Renal cortex interstitium (tissue), 15 donors: ENCODE measurements at places on chromosomes 3 and 15. TPM values are rescaled to one million over a fixed set of nuclear protein-coding genes. Genes with fewer than 3 reads are reported as not detected.

Gene SATB1
- polyA plus RNA-seq = 37.2 TPM

Gene TRIM42
- polyA plus RNA-seq = not detected

Gene PSTPIP1
- polyA plus RNA-seq = 1.0 TPM

Gene ZBED2
- 0.44 TPM for polyA plus RNA-seq

Gene PLA2G4F
- polyA plus RNA-seq = 31.3 TPM

Gene COL6A5
- 0.04 TPM for polyA plus RNA-seq

Gene DPPA2
- polyA plus RNA-seq = 0.93 TPM

Gene UBE2Q2
- 54.0 TPM for polyA plus RNA-seq

Gene NPAP1
- 0.30 TPM for polyA plus RNA-seq

Gene ALS2CL
- 22.4 TPM for polyA plus RNA-seq

Gene PARP3
- 16.8 TPM for polyA plus RNA-seq

Gene KCNMB3
- 8.8 TPM for polyA plus RNA-seq

Gene LRRC31
- 0.17 TPM for polyA plus RNA-seq

Gene SNTN
- not detected for polyA plus RNA-seq

Gene CCR9
- polyA plus RNA-seq = 0.09 TPM

Gene SLC6A11
- polyA plus RNA-seq = 0.24 TPM

Gene ZNF774
- polyA plus RNA-seq = 4.0 TPM

Gene RLBP1
- not detected for polyA plus RNA-seq

Gene SAMMSON
- polyA plus RNA-seq = not detected

Gene AGTR1
- polyA plus RNA-seq = 17.1 TPM

Gene TP63
- 0.73 TPM for polyA plus RNA-seq

Gene SH2D7
- polyA plus RNA-seq = 0.44 TPM

Gene CCNB2
- polyA plus RNA-seq = 53.9 TPM

Gene CSTA
- 1.1 TPM for polyA plus RNA-seq

Gene WDR48
- 82.4 TPM for polyA plus RNA-seq

Gene TGM4
- 0.12 TPM for polyA plus RNA-seq

Gene FAM107A
- 4.0 TPM for polyA plus RNA-seq

Gene GPR27
- polyA plus RNA-seq = 12.6 TPM

Gene RARRES1
- polyA plus RNA-seq = 11.7 TPM

Gene SLC2A2
- 11.7 TPM for polyA plus RNA-seq

Gene ECT2
- 39.9 TPM for polyA plus RNA-seq

Gene GOLGA8K
- 2.9 TPM for polyA plus RNA-seq

Gene MBD4
- 43.2 TPM for polyA plus RNA-seq

Gene DUT
- 155 TPM for polyA plus RNA-seq

Gene RPUSD2
- 10.1 TPM for polyA plus RNA-seq

Gene DUOXA1
- polyA plus RNA-seq = 0.56 TPM

Gene CLSTN2
- polyA plus RNA-seq = 1.9 TPM

Gene ARGFX
- polyA plus RNA-seq = not detected

Gene ITIH4
- 14.7 TPM for polyA plus RNA-seq

Gene TAGLN3
- 3.0 TPM for polyA plus RNA-seq

Gene SNAP23
- polyA plus RNA-seq = 107 TPM

Gene IGSF11
- polyA plus RNA-seq = 5.2 TPM

Gene SLMAP
- 47.2 TPM for polyA plus RNA-seq

Gene DUOX1
- 3.2 TPM for polyA plus RNA-seq

Gene NAALADL2
- 17.5 TPM for polyA plus RNA-seq

Gene TMEM108
- 2.4 TPM for polyA plus RNA-seq

Gene DUOXA2
- polyA plus RNA-seq = not detected

Gene SLC51A
- 15.3 TPM for polyA plus RNA-seq

Gene RAB6B
- 18.9 TPM for polyA plus RNA-seq

Gene DAZL
- polyA plus RNA-seq = not detected

Gene CYP8B1
- 1.4 TPM for polyA plus RNA-seq

Gene MEX3B
- 17.1 TPM for polyA plus RNA-seq

Gene CYP1A2
- polyA plus RNA-seq = 0.13 TPM

Gene RTP3
- polyA plus RNA-seq = not detected
